Purkinje cell (primary cell): ENCODE measurements at places on chromosomes 11 and 22. TPM values are rescaled to one million over a fixed set of nuclear protein-coding genes. Genes with fewer than 3 reads are reported as not detected.

The UBQLN3 gene
- not detected in 2 replicates for polyA plus RNA-seq

The CASP5 gene
- polyA plus RNA-seq = not detected in 2 replicates

The LARGE1 gene
- polyA plus RNA-seq = 191 and 256 TPM in 2 replicates

The CAPN5 gene
- polyA plus RNA-seq = 0.85 and 0.87 TPM in 2 replicates

The MARK2 gene
- polyA plus RNA-seq = 0.88 and 1.6 TPM in 2 replicates

The SEC14L6 gene
- 0.90 and 1.4 TPM in 2 replicates for polyA plus RNA-seq

The BATF2 gene
- polyA plus RNA-seq = not detected in 2 replicates

The TMEM126A gene
- 199 and 241 TPM in 2 replicates for polyA plus RNA-seq

The TMEM151A gene
- polyA plus RNA-seq = 6.2 and 8.1 TPM in 2 replicates

The MS4A3 gene
- not detected in 2 replicates for polyA plus RNA-seq

The EED gene
- 33.9 and 36.0 TPM in 2 replicates for polyA plus RNA-seq

The TMPRSS4 gene
- polyA plus RNA-seq = not detected in 2 replicates

The LIN7C gene
- 29.0 and 48.0 TPM in 2 replicates for polyA plus RNA-seq

The LMF2 gene
- 0.59 and 1.1 TPM in 2 replicates for polyA plus RNA-seq

The LRRC10B gene
- not detected in 2 replicates for polyA plus RNA-seq

The KBTBD3 gene
- 62.1 and 117 TPM in 2 replicates for polyA plus RNA-seq

The SUN2 gene
- polyA plus RNA-seq = 0.22 and 0.24 TPM in 2 replicates

The MPEG1 gene
- not detected in 2 replicates for polyA plus RNA-seq

The RFPL3 gene
- polyA plus RNA-seq = not detected in 2 replicates

The MRGPRE gene
- polyA plus RNA-seq = not detected in 2 replicates
